Stimulated activated CD8-positive, alpha-beta memory T cell treated with anti-CD3 and anti-CD28 coated beads, Interleukin-15, amount 100 ng/mL, for 48 hours (primary cell): ENCODE measurements at places on chromosomes 4 and X.

- DNase-seq, result no peak
Measured at GRCh38 chr4:147815741-147816140, 83.9 kb downstream of the ARHGAP10 start.

DNA sequence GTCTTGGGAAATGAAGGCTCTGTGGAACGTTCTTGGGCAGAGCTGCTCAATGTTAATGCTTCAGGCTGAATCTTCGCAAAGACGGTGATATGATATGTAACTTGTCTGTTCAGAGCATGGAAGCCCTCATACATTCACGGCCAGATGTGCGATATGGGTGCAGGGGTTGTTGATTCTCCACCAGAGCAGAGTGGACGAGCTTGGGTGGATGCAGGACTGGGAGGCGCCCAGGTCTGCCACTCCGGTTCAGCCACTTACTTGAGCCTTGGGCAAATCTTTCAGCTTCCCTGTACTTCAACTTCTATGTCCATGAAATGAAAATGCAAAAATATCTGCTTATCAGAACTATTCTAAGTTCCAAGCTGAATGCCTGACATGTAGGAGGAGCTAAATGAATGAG lies 47.4 kb upstream of the MND1 start:
- DNase-seq, result no peak

GRCh38 chr4:61714387-61714911 lies 514.3 kb downstream of the ADGRL3 start:
- DNase-seq, result no peak

DNA sequence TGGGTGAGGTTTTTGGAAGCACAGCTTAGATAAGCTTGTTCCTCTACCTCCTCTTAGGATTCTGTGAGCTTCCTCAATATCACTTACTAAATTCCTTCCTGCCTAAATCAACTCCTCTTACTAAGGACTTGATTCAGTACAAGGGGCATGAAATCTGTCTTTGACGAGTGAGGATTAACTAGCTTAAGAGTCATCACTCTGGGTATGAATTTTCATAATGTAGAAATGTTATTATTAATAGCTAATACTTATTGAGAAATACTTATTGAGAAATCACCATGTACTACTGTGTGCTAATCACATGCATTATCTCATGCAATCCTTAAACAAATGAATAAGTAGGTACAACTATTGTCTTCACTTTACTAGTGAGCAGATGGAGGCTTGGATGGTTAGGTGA lies 28.6 kb downstream of the TRPC3 start:
- no peak for DNase-seq

- no peak for DNase-seq
Measured at GRCh38 chr4:52019936-52020657, at the start of gene LRRC66. TSS of gene LRRC66 (minus strand) at chr4:52020363. CDS start at chr4:52017613, 2,750 bp downstream.

DNA sequence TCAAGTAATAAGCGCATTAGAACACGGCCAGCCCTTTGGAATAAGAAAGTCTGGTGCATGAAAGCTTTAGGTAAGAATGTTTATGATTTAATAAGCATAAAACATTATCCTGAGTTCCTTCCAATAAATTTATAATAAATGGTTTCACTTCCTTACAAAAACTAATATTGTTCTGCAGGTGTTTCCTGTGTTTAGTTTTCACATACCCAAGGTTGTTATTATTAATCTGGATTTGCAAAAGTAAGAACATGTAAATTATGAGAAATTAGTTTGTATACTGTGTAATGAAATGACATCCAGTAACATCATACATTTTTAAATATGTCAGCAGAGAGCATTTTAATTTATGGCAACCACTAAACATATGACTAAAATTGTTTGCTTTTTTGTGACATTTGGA lies 72.1 kb downstream of the BANK1 start:
- DNase-seq, result no peak

- no peak for DNase-seq
Measured at GRCh38 chrX:109691752-109692151, 41.3 kb downstream of the ACSL4 start.

GRCh38 chr4:116636917-116637316 lies 448.5 kb downstream of the TRAM1L1 start:
- no peak for DNase-seq

DNA sequence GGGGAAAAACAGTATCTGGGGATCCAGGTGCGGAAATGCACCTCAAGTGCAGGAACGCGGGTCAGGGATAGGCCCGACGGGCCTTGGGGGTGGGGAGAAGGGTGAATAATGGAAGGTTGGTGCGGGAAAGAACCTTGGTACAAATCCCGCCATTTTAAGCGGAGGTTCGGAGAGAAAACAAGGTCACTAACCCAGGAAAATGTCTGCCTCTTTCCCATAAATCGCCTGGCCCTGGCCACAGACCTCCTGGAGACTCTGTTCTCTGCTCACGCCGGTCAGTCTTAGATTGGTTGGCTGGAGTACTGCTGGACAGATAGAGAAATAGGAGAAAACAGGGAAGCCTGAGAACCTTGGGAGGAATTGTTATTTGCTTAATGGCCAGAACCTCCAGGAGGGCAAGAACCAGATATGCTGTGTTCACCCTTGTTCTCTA lies 897 bp upstream of the FBXL5 start:
- DNase-seq, result no peak

DNA sequence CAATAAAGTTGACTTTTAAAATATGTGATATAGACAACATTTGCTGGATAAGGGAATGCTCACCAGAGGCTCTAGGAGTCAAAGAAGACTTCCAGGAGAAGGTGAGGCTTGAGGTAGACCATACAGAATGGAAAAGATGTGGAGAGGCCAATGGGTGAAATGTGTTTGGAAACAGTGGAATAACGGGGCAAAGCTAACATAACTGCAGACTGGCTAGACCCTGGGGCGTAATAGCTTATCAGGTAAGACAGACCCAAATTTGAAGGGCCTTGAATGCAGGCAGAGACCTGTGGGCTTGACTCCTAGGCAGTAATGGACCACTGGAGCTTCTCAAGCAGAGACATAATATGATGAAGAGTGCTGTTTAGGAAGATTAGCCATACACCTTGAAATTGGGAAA lies 25.4 kb downstream of the GPC3 start:
- DNase-seq, result no peak

DNA sequence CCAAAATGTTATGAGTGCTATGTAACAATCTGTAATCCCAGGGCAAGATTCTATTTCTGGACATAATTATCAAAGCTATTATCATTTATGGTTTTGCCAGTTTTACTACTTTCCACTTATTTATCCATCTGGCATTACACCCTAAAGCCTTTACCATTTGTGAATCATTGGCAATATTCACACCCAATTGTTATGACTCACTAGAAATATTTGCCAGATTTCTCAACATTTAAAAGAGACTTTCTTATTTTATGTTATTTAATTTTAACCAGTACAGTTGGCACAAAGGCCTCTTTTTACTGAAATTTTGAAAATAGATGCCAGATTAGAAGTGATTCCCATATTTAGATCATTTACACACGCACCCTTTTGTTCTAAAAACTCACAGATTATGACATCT lies 242.7 kb upstream of the WDFY3 start:
- no peak for DNase-seq

- DNase-seq, result no peak
Measured at GRCh38 chr4:138972956-138973801, 42.4 kb upstream of the NOCT start.

DNA sequence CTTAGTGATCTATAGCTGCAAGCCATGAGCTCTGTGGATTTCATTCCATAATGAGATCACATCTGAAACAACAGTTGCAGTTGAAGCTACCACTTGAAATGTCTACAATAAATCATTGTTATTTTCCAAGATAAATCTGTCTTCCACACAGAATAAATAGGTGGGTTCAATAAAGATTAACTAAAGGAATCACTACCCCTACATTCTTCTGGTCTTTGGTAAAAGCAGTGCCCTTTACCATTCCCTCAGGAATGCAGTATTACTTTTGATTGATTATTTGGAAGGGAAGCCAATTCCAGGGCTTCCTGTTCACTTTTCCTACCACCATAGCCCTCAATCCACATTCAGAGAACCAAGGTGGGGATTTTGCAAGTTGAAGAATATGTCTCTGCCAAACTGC lies 38.9 kb upstream of the MAP9 start:
- DNase-seq, result no peak

- DNase-seq, result no peak
Measured at GRCh38 chr4:23114538-23114937, 421.8 kb downstream of the GBA3 start.

DNA sequence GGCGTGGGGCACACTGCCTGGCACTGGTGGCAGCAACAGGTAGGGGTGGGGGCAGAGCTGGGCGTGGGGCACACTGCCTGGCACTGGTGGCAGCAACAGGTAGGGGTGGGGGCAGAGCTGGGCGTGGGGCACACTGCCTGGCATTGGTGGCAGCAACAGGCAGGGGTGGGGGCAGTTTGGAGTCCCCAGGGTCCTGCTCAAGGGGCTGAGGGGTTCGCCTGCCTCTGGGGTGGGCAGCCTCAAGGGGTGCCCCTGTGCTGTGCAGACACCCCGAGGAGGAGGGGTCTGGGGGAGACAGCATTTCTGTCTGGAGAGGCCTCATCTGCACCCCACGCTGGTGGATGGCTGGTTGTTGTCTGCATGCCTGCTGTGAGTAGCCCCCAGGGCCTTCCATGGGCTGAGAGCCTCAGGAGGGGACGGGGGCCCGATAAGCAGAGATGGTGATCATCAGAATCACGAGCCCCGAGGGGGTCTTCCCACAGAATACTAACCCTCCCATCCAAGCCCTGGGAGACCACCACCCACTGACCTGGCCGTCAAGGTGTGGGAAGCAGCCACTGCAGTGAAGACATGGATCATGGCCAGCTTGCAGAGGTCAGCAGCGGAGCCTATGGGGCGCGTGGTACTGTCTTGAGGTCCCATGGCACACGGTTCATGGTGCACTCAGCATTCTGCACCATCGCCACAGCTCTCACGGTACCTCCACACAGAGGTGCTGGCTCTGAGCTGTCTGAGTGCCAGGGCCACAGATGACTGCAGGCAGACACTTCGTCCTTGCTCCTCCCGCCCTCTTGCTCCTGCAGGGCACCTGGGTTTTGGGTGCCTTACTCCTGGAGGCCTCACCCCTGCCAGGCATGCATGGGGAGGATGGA lies 21.5 kb downstream of the NAT8L start:
- no peak for DNase-seq

GRCh38 chr4:175773566-175773965 lies 38.5 kb downstream of the GPM6A start:
- no peak for DNase-seq

DNA sequence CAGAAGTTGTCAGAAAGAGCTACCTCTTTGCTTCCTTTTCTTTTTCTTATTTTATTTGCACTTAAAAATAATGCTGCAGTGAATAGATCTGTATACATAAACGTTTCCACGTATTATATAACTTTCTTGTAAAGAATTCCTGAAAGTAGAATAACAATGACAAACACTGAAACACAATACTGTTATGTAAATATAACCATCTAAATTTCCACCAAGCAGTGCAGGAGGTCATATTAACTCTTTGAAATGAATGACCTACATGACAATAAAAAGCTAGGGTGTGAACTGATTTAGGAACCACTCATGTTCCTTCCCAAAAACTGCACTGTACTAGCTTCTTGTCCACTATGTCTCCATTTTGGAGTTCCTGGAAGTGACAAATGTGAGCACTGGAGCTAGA lies 85.8 kb downstream of the COX18 start:
- no peak for DNase-seq

GRCh38 chrX:48890296-48890925 lies 7.2 kb downstream of the TIMM17B start:
- no peak for DNase-seq

DNA sequence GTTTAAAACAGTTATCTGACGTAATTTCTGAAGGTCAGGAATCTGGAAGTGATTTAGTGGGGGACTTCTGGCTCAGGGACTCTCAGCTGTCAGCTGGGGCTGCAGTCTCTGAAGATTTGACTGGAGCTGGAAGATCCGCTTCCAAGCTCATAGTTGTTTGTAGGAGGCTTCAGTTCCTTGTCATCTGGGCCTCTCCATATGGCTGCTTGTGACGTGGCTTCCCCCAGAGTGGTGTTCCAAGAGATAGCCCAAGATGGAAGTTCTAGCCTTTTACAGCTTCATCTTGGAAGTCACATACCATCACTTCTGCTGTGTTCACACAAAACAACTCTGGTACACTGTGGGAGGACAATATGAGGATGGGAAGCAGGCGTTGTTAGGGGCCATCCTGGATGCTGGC lies 2.1 kb downstream of the MPC1L start:
- no peak for DNase-seq

DNA sequence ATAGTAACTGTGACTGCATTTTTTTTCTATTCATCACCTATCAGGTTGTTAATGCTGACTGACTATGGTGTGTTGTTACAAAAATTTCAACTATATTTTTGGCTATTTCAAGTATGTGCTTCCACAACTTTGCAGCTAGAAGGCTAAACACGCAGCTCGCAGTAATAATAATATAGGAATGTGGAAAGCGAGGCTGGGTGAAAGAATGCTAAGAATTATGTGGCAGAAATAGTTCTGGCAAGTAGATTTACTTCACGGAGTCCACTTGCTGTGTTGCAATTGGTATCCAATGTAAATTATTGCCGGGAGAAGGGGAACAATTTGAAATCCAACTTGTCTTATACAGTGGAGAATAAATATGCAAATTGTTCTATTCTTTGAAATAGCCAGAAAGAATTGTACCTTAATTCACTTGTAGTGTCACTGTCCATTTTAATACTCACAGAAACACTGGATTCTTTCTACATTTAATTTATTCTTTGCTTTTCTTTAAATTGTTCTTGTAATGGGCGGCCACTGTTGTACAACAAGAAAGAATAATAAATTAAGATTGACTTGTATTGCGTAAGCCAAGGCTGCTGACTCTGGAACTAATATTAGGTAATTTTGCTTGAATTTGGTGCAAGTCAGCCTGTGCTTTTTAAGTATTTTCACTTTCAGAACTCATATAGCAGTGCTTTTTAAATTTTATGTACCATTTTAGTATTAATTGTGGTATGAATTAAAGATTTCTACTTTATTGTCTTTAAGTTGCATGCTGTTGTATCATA lies 154.9 kb downstream of the FRMPD4 start:
- no peak for DNase-seq

DNA sequence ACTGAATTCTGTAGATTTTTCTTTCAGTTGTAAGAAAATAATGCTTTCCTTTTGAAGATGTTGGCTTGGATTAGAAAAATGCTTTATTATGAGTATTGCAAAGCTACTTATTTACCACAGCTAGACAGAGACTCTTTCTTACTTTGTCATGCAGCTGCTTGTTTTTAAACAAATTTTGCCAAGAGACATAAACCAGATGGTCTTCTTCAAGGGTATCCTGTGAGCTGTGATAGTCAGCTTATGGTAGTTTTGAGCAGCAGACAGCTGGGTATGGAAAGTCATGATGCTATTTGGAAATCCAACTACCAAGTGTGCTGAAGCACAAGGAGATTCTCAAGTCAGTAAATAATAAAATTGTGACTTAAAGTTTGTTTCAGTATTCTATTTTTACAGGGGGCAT lies 941.5 kb downstream of the DMD start:
- no peak for DNase-seq
